ENCODE measurements at places on chromosomes 1 and 21.

GRCh38 chr21:33661146-33661545 lies 18.8 kb downstream of the ITSN1 start:
- no peak for DNase-seq

GRCh38 chr1:36349241-36349671 lies 25.8 kb upstream of the EVA1B start:
- no peak for DNase-seq

DNA sequence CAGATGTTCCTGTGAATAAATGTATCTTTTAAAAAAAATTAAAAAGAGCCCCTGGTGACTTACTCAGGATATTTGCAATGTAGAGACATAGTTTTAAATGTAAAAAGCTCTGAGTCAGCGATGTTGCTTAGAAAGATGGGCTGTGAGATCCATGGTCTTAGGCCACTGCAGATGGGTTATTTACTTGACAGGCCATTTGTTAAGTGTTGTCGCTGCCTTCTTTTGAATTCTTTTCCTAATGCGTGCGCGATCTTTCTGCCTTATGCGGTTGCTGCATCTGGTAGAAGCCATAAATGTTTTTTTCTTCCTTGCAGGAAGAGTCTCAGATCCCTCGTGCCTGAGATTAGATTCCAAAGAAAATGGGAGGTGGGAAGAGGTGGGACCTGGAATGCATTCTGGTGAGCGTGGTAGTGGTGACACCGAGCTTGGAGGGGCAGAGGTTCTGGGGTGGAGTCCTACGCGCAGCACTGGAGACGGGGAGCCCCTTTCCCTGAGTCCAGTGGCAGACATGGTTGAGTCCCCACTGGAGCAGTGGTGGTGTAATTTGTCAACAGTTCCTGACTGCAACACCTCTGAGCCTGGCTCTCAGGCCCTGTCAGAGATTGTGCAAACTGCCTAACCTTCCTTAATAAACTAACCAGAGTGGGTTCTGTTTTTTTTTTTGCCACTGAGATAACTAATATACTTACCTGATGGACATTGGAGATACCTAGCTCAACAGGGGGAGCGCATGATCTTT lies 197.2 kb downstream of the HHAT start:
- no peak for DNase-seq

GRCh38 chr1:169487133-169487532 lies 1.4 kb upstream of the SLC19A2 start:
- DNase-seq = no peak

DNA sequence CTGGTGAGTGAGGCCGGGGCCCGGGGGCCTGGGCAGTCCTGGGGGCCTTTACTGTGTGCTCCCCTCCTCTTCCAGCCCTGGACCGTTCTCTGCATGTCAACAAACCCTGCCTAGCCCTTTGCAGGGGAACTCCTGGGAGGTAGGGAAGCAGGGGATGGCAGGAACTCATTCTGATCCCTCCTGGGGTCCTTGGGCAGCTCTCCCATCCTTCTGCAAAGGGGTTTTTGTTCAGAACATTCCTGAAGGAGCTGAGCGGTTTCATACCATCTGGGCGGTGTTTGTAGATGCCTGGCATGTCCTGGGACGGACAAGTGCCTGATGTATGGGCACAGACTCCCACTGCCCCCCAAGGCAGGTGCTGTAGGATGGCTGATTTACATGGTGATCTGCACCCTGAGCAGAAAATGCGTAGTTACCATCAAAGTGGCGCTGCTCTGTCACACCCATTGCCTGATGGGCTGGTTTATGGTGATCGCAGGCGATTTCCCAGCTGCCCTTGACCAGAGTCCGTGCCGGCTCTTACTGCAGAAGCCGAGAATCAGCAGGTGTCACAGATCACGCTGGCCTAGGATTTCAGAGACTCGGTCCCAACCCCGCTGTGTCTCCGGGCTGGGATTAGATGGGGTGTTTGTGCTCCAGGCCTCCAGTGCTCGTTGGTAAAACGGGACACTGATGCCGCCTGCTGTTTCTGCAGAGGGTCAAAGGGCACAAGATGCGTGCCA lies 71.6 kb upstream of the TRAPPC10 start:
- no peak for DNase-seq

DNA sequence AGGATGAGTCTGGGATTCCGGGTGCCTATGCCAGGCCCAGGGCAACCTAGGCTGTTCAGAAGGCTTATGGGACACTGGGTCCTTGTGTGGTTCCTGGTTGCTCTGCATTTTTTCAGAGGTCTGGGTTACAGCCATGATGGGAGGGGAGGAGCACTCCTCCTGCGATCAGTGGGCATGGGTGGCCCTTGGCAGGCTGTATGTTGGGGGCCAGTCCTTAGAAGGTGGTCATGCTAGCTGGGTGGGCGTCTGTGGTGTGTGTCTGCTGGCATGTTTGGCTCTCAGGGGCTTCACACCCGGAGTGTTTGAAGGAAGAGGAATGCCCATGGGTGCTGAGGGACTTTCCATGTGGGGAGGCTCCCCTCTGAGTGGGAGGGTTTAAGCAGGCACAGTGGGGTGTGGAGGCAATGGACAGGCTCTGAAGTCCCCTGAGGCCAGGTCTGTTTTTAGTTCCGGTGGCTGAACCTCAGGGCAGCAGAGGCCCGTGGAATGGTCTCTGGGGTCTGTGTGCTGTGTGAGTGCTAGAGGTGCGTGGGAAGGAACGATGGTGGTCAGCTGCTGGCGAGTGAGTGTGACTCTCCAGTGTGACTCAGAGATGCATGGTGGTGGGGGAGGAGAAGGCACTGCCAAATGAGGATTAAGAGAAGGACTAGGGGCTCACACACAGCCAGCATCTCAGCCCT lies 25.3 kb downstream of the CACNA1E start:
- DNase-seq = no peak

DNA sequence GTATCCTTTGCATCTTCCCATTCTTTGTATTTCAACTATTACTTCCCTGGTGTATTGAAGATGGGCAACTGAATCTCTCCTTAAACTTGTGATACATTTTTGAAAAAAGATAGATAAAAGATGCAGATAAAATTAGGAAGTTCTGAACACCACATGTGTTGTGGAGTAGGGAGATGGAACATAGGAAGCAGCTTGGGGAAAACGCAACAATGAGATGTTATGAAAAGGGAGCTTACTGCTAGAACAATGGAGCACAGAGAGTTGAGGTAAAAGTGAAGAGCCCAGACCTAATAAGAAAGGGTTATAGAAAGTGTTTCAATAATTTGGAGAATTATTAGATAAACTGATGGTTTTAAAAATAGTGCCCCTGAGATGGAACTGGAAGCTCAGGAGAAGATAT lies 20.9 kb downstream of the GNAI3 start:
- DNase-seq = no peak

DNA sequence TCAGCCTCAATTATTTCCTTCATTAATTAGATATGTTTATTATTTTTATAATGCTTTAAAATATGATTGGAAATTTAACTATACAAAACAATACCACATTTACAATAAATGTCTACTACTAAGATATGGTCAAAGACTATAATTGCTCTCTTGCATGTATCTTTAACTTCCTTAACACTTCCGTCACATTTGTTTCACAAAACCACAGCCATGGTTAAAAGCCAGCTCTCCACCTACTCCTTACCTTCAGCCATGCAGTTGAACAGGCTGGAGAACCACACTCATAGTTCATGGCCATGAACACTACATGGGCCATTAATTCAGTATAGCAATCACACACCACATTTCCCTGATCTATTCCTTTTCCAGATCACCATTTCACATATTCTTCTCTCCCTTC lies 72.2 kb downstream of the NME7 start:
- DNase-seq = no peak

DNA sequence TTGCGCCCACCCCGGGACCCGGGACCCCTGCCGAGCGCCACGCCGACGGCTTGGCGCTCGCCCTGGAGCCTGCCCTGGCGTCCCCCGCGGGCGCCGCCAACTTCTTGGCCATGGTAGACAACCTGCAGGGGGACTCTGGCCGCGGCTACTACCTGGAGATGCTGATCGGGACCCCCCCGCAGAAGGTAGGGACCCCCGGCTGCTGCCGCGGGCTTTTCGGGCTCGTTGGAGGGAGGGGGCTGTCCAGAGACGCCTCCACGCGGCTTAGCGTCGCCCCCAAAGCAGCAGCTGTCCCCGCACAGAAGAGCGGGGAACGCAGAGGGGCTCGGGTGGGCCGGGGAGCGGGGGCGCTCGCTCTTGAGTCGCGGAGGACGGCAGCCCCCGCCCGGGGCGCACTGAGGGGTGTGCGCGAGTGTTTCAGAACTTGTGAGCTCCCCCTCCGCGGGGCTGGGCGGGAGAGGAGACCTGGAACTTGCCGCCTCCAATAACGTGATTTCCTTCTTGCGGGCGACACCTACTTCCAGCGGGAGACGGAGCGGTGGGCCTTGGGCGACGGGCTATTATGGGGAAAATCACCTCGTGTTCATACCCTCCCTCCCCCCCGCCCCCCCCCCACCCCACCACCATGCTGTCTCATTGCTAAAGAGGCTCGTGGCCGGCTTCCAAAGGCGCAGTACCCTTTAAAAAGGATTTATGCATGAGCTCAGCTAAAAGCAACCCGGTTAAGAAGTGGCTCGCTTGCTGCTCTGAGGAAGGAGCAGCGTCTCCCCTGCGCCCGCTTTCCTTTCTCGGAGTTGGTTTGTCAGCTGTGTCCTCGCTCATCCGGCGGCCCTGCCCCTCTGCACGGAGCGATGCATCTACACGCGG lies 664 bp downstream of the BACE2 start:
- DNase-seq = peak; percentile 64

GRCh38 chr1:13826591-13826990 lies 126.6 kb downstream of the PRDM2 start:
- DNase-seq = no peak

- DNase-seq = no peak
These were observed 3.1 kb upstream of the TXNIP start for GRCh38 chr1:145999321-146000024.

GRCh38 chr1:99557546-99558202 lies 88.2 kb upstream of the PALMD start:
- no peak for DNase-seq

DNA sequence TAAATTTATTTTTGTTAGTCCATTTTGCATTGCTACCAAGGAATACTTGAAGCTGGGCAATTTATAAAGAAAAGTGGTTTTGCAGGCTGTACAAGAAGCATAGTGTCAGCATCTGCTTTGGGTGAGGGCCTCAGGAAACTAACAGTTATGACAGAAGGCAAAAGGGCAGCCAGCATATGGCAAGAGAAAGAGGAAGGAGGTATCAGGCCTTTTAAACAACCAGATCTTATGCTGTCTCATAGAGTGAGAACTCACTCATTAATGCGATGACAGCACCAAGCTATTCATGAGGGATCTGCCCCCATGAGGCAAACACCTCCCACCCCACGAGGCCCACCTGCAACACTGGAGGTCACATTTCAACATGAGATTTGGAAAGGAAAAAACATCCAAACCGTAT lies 898.4 kb downstream of the KCNT2 start:
- DNase-seq = no peak

Measured in T47D (cell line).